Stimulated activated CD8-positive, alpha-beta memory T cell treated with anti-CD3 and anti-CD28 coated beads, Interleukin-15, amount 100 ng/mL, for 24 hours (primary cell): ENCODE measurements at places on chromosomes 4 and X.

DNA sequence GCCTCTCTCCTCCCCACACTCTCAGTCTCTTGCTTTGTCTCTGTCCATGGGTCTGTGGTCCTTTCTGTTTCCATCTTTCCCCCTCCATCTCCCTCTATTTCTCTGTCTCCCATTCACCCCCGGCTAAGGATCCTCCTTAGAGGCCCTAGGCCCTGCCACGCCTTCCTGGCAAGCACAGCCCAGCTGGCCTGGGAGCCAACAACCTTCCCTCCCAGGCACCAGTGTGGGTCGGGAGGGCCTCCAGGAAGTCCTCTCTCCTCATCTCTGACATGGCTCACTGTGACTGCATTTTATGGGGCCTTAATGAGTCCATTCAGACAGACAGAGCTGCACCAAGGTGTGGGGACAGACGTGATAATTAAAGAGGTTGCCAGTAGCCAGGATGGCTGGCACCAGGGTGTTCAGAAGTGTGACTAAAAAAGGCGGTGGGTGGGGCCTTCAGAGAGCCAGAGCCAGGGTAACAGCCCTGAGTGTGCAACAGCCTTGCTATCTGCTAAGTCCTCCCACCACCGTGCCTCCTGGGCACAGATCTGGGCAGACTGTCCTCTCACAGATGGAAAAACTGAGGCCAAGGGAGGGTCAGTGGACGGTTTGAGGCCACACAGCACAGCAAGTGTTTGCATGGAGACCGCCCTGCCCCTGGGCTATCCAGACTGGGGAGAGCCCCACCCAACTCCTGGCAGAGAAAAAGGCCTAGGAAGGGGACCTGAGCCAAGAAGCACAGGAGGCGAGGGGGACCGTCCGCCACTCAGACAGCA lies 31.5 kb downstream of the BLOC1S4 start:
- DNase-seq = no peak

GRCh38 chr4:38069271-38069760 lies 109.1 kb downstream of the PTTG2 start:
- no peak for DNase-seq

DNA sequence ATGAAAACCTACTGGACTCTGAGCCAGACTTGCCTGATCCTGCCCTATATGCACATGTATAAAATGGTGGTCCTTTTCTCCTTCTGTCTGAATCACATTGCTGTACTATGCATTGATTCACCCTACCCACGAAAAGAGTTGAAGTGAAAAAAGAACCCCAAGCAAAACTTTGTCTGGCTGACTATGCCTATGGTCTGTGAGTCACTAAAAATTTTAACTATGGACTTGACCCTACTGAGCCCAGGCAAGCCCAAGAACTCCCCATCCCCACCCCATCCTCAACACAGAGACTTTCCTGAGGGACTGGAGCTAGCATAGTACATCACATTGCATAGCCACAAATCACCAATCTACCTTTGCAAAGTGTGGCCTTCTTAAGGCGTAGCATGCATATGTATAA lies 116.6 kb upstream of the TENM3 start:
- no peak for DNase-seq

DNA sequence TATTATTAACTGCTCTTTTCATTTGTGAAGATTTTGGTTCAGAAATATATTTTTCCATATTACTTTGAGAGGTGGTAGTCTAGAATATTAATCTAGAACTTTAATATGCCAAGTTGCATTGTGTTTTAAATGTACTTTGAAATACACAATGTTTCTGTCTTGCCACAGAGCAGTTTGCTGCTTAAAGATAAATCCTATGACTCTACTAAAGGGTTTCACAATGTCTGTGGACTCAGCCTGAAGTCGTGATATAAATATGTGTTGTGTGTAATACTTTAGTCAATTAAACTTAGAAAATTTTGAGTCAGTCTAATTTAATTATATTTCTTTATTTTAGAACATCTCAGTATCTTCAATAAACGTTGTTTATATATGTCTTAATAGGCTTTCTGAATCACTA lies 1771.7 kb upstream of the PCDH7 start:
- DNase-seq = no peak

- DNase-seq = no peak
These were observed 3.5 kb downstream of the MND1 start for GRCh38 chr4:153348006-153348405.

GRCh38 chr4:43316813-43317212 lies 424.3 kb downstream of the GRXCR1 start:
- DNase-seq = no peak
